Progenitor cell of endocrine pancreas (in vitro differentiated cells): ENCODE measurements at places on chromosomes 13 and 19.

DNA sequence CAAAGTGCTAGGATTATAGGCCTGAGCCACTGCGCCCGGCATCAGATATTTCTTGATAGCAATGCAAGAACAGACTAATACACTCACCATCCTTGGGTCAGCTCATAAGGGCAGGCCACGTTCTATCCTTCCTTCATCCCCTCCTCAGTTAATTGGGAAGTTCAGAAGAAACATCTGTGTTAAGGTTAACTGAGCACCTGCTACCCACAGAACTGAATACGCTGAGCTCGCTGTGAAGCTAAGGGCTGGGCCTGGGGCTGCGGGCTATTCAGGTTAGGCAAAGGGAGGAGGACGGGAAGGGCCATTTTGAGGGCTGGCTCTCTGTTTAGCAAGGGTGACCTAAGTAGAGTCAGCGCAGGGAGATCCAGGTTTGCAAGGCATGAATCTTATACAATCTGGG is 43.0 kb upstream of the UQCRFS1 start:
- no peak for DNase-seq

- no peak for DNase-seq
Observed at GRCh38 chr19:38453596-38453995, 20.1 kb downstream of the RYR1 start.

DNA sequence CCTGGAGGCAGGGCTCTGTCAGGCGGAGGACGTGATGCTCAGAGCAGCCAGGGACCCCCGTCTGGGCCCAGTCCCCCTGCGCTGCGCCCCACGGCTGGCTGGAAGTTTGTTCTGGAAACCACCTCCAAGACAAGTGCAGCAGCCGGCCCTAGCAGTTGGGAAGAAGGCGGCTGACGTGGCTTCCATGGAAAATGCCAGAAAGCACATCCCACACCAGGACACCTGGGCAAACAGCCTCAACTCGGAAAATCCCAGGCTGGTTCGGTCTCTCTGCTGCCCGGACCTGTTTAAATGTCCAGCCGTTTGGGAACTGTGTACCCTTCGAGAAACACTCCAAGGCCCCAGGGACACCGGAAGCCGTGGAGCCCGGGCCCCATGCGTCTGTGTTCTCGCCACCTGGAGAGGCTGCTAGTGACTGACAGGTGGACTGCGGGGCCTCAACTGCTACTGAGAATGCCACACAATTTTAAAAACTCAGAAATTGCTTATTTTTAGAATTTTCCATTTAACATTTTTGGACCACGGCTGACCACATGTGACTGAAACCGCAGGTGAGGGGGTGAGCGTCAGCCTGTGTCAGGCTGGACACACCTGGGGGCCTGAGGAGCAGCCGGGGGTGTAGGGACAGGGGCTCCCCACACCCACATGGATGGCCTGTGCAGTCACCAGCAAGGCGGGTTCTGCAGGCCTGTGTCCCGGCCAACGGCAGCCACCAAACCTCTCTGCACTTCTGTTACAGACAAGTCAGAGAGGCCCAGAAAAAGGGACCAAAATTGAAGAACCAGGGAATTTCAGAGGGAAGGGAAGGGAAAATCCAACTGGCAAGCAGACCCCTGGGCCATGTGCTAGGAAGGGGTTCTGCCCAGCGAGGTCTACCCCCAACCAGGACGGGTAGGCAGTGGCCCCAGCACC is 31.7 kb downstream of the RASA3 start:
- no peak for DNase-seq

- DNase-seq = no peak
Observed at GRCh38 chr13:32261567-32261966, 53.6 kb downstream of the ZAR1L start.

GRCh38 chr13:113882716-113883115 is 18.8 kb upstream of the GAS6 start:
- DNase-seq = no peak

GRCh38 chr13:29709407-29710069 is 114.0 kb upstream of the SLC7A1 start:
- no peak for DNase-seq

- no peak for DNase-seq
Observed at GRCh38 chr19:10730932-10731331, 13.1 kb downstream of the DNM2 start.

DNA sequence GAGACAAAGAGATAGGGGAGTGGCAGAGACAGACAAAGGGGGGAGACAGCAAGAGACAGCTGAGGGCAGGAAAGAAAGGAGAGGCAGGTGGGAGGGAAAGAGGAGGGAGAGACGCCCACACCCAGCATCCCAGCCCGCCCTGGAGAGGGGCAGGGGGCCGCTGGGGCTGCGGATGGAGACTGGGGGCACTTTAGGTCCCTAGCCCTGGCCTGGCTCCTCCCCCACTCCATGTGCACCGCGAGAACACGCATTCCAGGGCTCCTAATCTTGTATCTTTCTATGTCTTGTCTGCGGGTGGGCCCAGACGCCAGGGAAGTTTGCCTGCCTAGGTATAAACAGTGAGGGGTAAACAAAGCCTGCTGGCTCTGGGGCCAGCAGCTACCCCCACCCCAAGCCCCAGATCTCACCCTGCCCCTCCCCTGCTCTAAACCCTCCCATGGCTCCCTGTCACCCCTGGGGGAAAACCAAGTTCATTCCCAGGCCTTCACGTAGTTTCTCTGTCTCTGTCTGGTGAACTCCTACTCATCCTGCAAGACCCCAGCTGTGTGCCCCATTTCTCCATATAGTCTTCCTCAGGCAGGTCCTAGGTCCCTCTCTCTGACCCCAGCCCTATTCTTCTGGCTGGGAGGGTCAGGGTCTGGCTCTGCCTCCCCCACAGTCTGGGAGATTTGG is 5.7 kb downstream of the TLE5 start:
- DNase-seq = no peak

DNA sequence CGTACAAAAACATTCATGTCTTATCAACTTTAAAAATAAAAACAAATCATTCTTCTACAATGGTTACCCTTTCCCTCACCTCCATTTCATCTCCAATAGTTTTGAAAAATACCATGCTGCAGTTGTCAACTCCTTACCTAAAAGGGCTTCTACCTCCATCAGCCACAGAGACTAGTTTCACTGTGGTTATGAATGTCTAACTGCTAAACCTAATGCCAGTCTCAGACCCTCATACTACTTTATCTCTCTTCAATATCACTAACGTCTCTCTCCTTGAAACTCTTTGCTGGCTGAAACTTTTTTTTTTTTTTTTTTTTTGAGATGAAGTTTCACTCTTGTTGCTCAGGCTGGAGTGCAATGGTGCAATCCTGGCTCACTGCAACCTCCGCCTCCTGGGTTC is 27.1 kb downstream of the LNX2 start:
- DNase-seq = no peak

DNA sequence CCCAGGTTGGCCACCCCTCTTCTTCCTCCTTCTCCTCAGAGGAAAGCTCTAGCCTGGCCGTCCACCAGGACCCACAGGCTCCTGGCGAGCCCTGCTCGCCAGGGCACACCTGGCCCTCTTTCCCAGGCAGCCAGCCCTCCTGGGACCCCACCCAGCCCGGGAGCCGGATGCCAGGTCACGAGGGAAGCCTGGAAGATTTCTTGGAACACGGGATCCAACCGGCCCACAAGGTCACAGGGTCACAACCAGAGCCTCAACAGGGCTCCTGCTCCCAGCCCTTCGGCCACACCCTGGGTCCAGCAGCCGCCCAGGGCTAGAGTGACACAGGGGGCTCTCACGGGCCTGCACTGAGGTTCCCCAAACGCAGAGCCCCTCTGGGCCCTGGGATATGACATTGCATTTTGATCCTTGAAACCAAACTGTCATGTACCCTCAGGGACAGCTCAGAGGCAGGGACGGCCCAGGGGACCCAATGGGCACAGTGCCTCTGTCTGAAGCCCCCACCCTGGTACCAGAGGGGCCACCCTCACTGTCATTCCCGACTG is 5.5 kb downstream of the MKNK2 start:
- no peak for DNase-seq

DNA sequence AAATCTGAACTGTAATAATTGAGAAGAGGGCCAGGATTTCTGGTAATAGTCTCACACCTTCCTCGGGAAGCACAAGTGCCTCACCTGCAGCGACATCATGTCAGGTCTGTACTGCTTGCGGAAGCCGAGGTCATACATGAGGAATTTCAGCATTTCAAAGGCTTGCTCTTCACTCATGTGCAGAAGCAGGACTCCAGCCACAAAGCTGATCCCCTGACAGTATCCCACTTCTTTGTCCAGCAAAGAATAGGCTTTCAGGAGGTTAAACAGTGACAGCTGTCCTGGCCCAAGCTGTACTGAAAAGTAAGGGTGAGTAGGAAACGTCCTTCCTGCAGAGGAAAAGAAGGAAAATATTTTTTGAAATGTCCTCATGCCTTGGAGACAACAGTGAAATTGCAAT is 182.7 kb downstream of the TBC1D4 start:
- no peak for DNase-seq

DNA sequence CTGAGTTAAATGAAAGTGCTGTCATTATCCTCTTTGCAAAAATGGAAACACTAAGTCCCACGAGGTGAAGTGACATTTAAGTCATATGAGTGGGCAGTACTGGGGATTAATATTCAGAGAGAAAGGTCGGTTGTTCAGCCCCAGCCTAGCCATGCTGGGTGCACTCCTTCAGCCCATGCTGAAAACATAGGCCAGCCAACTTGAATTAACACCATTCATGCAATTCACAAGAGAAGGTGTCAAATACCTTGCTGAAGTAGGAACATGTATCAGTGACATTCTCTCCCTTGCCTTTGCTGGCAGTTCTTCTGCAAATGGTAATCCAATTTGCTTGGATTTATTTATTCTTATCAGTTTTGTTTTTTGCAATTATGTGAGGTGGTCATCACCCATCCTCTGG is 256.3 kb downstream of the DNAJC15 start:
- no peak for DNase-seq
